ENCODE measurements at places on chromosomes 3 and 15. TPM values are rescaled to one million over a fixed set of nuclear protein-coding genes. Genes with fewer than 3 reads are reported as not detected.

DNA sequence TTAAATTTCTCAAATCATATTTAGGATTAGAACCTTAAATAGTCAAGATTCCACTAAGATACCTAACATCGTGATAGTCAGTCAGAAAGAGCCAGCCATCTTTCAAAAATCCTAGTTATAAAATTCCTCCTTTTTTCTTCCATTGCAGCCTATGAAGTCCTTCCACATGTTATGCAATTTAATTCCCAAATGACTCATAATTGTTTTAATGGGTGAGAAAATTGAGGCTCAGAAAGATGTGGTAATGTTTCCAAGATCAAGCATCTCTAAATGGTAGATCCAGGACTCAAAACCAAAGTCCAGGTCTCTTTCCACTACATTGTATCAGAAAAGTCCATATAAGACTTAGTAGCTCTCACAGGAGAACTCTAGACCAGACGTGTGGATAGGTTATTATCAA, 9.5 kb downstream of the CFAP44 start:
- DNase-seq: no peak
- no peak overlapping the region for H3K4me3 ChIP-seq
- no peaks in the 10 kb centered on the region for H3K27me3 ChIP-seq
- no peaks in the 10 kb centered on the region for H3K4me1 ChIP-seq
- no peak overlapping the region for H3K27ac ChIP-seq
- H3K36me3 ChIP-seq: peaks cover 4% of the 10 kb centered on the region

DNA sequence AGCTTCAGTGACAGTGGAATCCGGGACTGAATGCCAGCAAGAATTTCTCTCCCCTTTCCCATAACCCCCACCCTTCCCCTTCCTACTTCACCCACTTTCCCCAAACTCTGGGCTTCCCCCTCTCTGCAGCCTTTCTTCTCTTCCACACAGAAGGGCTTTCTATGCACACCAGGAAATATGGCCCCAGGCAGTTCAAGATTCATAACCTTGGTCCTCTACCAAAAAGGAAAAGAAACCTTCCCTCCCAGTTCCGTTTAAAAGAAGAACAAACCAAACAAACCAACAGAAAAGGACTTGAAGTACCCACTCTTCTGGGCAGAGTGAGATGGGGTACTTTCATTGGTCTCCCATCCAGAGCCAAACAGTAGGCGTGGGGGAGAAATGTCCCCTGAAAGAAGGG, 68.8 kb upstream of the ABHD2 start:
- H3K27me3 ChIP-seq: peaks cover 33% of the 10 kb centered on the region
- H3K27ac ChIP-seq: no peak overlapping the region
- H3K4me1 ChIP-seq: peaks cover 17% of the 10 kb centered on the region
- no peak overlapping the region for H3K4me3 ChIP-seq
- H3K36me3 ChIP-seq: no peaks in the 10 kb centered on the region

CADPS gene
- polyA plus RNA-seq: not detected

STRA6 gene
- not detected for polyA plus RNA-seq

GRCh38 chr3:48848816-48849515, 1.3 kb upstream of the PRKAR2A start:
- peaks cover 40% of the 10 kb centered on the region for H3K4me1 ChIP-seq
- peak overlapping the region; percentile 96 for H3K27ac ChIP-seq
- H3K27me3 ChIP-seq: peaks cover 5% of the 10 kb centered on the region
- no peak for DNase-seq
- H3K36me3 ChIP-seq: no peaks in the 10 kb centered on the region
- H3K4me3 ChIP-seq: peak overlapping the region; percentile 32

DNA sequence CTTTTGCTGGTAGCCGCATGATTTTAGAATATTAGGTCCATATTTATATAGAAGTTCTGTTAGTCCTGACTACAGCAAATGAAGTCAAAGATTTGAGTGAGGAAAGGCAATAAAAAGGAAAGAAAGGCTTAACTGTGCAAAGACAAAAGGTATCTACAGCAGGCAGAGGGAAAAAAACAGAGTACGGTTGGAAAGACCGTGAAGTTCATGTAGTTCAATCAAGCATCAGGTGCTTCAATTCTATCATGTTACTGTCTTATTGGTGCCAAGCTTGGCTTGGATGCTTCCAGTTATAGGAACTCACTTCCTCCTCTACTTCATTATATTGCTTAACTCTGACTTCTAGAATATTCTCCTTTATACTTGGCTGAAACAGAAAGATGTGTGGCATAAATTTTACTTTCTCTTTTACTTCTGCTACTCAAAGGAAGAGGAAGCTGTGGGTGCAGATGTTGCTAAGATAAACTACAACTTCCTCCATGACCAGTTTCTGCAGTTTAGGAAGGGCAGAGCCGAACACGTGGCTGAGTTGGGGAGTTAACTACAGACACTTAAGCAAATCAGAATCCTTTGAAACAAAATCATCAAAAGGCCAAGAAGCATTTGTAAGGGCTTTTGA, 72.6 kb upstream of the ZBED2 start:
- H3K27me3 ChIP-seq: peaks cover 6% of the 10 kb centered on the region
- H3K4me1 ChIP-seq: peaks cover 59% of the 10 kb centered on the region
- peak; percentile 84 for DNase-seq

- no peak overlapping the region for H3K4me3 ChIP-seq
- no peak for DNase-seq
- peaks cover 6% of the 10 kb centered on the region for H3K27me3 ChIP-seq
- H3K4me1 ChIP-seq: no peaks in the 10 kb centered on the region
Measured at GRCh38 chr15:44250566-44251205, 37.8 kb upstream of the GOLM2 start.

GRCh38 chr3:113620091-113620490, 76.4 kb downstream of the USF3 start:
- no peaks in the 10 kb centered on the region for H3K27me3 ChIP-seq
- no peaks in the 10 kb centered on the region for H3K4me1 ChIP-seq
- H3K4me3 ChIP-seq: no peak overlapping the region
- no peak for DNase-seq
- no peak overlapping the region for H3K27ac ChIP-seq

DNAH12 gene
- polyA plus RNA-seq: not detected

GRCh38 chr3:37074178-37074577, 80.9 kb downstream of the MLH1 start:
- no peak overlapping the region for H3K27ac ChIP-seq
- no peak for DNase-seq
- H3K4me1 ChIP-seq: no peaks in the 10 kb centered on the region
- H3K36me3 ChIP-seq: peaks cover 47% of the 10 kb centered on the region
- no peak overlapping the region for H3K4me3 ChIP-seq

DNA sequence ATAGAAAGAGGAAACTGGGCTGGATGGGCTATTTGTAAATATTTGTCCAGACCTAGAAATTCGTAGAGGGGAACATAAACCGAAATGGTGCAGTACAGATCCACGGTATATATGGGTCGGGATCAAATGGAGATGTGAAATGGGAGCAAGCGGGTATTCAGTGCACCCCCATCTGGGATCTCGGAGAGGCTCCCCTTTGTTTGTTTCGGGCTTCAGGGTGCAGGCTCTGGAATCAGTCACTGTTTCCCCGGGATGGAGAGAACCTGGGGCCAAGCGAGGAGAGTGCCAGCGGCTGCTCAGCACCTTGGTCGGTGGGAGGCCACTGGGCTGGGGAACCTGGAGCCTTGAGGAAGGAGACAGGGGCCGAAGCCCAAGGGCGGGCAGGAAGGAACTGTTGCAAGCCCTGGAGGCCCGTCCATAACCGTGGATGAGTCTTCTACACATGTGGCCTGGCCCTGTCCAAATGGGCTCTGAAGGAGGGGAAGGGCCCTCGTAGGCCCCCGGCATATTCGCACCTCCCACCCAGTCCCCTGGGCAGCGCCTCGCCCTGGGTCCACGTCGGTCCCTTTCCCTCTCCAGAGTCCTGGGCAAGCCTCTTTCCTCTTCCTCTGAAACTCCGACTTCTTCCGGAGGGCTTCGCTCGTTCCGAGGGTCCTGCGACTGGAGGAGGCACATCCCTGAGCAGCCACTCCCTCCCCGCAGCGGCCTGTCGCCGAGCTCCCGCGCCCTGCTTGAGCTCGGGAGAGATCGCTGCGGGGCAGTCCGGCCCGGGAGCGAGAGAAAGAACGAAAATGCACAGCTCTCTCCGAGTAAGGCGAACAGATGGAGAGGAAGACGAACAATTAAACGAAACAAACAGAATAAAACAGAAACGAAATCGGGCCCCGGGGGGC, 3.0 kb downstream of the ISL2 start:
- peak overlapping the region; percentile 88 for H3K4me3 ChIP-seq
- DNase-seq: peak; percentile 22
- peaks cover 73% of the 10 kb centered on the region for H3K27me3 ChIP-seq
- no peak overlapping the region for H3K27ac ChIP-seq
- peaks cover 4% of the 10 kb centered on the region for H3K36me3 ChIP-seq

GRCh38 chr3:10223676-10224639, 24.3 kb upstream of the TATDN2 start:
- peaks cover 16% of the 10 kb centered on the region for H3K36me3 ChIP-seq
- H3K27ac ChIP-seq: peak overlapping the region; percentile 86
- peak overlapping the region; percentile 53 for H3K4me3 ChIP-seq
- peaks cover 69% of the 10 kb centered on the region for H3K4me1 ChIP-seq

GP9 gene
- 12.8 TPM for polyA plus RNA-seq

EXD1 gene
- not detected for polyA plus RNA-seq

DNA sequence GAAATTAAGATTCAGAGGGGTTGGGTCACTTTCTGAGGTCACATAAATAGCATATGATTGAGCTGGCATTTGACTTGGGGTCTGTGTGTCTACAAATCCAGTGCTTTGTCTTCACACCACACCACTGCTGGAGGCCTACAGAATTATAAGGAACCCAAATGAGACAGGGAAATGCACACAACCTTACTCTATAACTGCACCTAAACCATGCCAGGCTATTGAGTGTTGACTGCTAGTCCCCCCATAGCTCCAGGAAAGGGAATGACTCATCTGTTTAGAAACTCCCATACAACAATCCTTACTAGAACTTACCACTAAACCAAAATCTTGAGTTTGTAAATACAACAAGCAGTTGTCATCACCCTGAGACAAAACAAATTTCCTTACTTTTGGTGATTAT, 16.9 kb upstream of the TSC22D2 start:
- H3K36me3 ChIP-seq: peaks cover 9% of the 10 kb centered on the region
- no peak overlapping the region for H3K4me3 ChIP-seq
- H3K4me1 ChIP-seq: no peaks in the 10 kb centered on the region
- DNase-seq: no peak
- H3K27ac ChIP-seq: no peak overlapping the region
- peaks cover 4% of the 10 kb centered on the region for H3K27me3 ChIP-seq

RPL4 gene
- polyA plus RNA-seq: 391 TPM

- no peak overlapping the region for H3K27ac ChIP-seq
- peaks cover 44% of the 10 kb centered on the region for H3K36me3 ChIP-seq
- H3K4me3 ChIP-seq: no peak overlapping the region
- no peak for DNase-seq
- no peaks in the 10 kb centered on the region for H3K4me1 ChIP-seq
Measured at GRCh38 chr15:63065262-63066221, 23.0 kb downstream of the TPM1 start.

EPHB3 gene
- polyA plus RNA-seq: not detected

GRCh38 chr3:126961791-126962461, 21.0 kb upstream of the PLXNA1 start:
- DNase-seq: no peak
- H3K27ac ChIP-seq: no peak overlapping the region
- H3K36me3 ChIP-seq: no peaks in the 10 kb centered on the region
- H3K27me3 ChIP-seq: peaks cover 2% of the 10 kb centered on the region
- H3K4me3 ChIP-seq: no peak overlapping the region

RBPMS2 gene
- polyA plus RNA-seq: 1.2 TPM

- H3K27me3 ChIP-seq: peaks cover 33% of the 10 kb centered on the region
- peak overlapping the region; percentile 93 for H3K4me3 ChIP-seq
- peaks cover 27% of the 10 kb centered on the region for H3K4me1 ChIP-seq
- peak overlapping the region; percentile 87 for H3K27ac ChIP-seq
- H3K36me3 ChIP-seq: no peaks in the 10 kb centered on the region
Measured at GRCh38 chr15:75455982-75456531, 4.6 kb upstream of the SIN3A start.

CLRN1 gene
- polyA plus RNA-seq: not detected
